Retina (tissue), 1 donor: ENCODE measurements at places on chromosomes 7 and 10.

DNA sequence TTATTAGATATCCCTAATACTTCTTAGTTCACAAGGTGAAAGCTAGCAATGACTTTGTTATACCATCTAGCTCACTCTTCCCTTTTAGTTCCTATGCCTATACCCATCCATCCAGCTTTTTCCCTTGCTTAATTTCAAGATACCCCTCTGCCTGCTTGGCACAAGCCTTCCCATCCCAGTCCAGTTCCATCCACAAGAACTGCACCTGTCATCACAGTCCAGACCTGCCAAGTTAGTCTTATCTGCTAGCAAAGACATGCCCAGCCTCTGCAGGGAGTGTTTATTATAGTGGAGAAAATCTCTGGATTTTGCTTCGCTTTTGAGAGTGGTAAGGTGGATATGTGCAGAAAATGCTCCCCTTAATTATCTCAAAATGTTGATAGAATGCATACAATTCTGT, 158.2 kb downstream of the ST7 start:
- no peak for DNase-seq

DNA sequence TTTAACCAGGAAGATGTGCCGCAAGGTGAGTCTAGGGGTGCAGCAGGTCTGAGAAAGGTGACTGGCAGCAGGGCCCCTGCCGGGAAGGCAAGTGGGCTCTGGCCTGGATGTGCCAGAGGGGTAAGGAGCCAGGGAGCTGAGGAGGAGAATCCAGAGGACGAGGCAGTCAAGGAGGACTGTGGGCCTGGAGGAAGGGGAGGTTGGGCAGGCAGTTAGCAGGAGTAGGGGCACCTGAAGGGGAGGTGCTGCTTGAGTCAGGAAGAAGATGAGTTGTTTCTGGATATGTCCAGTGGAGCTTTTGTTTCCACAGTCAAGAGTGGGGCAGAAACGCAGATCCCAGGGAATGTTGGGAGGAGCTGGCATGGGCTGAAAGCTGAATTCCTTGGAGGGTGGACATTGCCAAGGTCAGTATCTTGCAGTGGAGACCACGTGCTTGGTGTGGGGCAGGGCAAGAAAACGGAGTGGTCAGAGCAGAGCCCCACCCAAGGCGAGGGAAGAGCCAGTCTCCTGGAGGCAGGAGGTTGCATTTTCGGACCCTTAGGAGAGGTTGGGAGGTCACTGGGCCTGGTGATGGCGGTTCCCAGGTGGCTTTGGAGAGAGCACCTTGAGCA, 34.0 kb downstream of the MINDY4 start:
- DNase-seq: no peak

DNA sequence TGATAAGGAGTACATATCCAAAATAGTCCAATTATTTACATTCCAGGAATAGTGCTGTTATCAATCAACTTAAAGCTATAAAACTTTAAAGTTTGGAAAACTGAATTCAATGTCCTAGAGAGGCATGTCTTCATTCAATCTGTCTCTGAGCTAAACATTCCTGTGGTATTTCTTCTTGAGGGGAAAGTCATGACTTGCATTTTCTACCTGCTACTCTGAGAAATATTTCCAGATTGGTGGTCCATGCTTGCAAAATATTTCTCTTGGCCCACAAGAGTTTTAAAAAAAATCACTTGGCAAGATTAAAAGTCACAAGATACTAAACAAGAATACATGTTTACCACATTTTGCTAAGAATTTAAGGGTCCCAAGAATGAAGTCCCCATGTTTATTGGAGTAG, 63.6 kb upstream of the HGF start:
- no peak for DNase-seq

DNA sequence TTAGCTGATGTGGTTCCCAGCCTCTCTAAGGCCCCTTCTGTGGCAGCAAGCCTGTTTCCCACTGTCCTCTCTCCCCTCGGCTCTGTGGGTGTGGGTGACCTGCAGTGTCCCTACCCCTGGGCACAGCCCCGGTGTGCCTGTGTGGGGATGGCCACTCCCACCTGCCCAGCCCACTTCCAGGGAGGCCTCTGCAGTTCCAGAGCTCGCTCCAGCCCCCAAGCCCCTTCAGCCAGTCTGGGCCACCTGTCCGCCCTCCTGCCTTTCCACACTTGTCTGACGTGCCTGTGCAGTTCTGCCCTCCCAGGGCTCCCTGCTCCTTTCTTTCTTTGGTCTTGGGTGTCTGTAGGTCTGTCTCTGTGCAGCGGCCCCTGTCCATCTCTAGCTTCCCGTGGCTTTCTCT, 127.0 kb upstream of the PPIF start:
- DNase-seq: no peak

DNA sequence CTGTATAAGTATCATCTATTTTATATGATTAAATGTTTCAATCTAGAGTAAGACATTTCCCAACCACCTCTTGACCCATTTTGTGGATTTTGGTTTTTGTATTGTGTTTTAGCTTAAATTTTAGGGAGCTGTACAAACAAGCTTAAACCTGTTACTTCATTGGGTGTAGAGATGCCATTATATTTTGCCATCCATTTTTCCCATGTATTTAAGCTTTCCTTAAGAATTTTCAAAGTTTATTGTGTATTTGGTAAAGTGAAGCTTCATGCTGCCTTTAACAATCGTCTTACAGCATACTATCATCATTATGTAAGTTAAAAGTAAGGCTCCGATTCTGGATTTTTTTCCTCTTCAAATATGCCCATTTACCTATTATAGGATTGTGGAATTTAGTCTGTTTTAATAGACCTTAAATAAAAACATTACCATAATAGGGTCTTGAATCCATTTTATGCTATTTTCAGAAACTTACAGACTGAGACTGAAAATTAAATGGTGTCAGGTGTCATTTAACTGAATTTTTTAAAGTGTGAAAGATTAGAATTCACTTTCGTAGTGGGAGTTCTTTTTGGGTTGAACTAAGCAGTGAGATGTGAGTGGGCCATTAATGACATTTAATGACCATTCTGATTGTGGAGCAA, 2.2 kb downstream of the KMT2E start:
- no peak for DNase-seq

DNA sequence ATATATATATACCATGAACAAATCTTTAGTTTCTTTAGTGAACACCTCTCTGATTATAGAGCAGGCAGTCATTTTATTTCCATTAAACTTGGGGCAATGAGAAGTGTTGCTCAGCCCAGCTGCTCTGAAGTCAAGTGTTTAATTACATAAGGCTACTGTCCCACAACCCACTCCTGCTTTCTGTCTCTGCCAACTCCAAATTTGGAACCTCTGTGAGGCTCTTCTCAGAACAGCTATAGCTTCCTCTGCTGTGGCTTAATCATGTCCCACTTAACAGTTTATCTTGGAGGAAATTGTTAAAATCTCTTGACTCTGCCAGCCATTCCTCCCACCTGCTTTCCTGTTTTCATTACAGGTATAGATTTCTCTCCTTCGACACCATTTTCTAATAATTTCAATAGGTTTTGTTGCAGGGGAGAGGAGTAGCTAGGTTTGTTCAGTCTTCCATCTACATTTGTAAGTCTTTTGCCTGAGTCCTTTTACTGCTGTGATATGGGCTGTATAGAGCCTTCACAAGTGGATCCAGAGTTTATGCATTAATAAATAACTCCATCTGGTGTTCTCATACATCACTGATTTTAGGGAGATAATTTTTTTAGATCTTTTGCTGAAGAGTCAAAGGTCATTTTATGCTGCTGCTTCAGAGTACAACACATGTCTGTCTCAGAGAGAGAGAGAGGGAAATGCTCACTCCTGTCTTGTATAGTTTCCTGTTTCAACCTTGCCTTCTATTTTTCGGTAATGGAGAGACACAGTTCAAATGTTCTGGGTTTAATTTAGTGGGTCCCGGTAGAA, 170.4 kb downstream of the WNT2 start:
- no peak for DNase-seq

DNA sequence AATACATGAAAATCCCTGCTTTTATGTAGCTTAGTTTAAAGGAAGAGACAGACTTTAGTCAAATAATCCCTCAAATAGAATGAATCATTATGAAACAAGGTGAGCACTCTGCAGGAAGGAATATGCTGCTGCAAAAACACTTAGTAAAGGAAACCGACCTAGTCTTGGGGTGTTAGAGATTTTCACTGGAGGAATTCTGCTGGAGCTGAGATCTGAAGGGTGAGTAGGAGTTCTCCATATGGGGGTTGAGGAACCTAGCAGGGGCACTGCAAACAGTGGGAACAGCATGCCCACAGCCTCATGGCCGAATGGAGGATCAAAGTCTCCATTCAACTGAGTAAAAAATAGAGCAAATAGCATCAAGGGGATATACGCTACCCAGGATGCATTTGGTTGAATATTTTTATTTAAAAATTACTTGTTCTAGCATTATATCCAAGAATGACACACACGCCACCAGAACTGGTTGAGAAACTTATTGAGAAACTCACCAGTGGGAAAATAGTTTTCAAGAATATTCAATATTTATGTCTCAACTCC, 3.5 kb downstream of the ITIH2 start:
- DNase-seq: no peak

GRCh38 chr10:32938554-32939061, 19.4 kb downstream of the ITGB1 start:
- DNase-seq: peak; percentile 39

DNA sequence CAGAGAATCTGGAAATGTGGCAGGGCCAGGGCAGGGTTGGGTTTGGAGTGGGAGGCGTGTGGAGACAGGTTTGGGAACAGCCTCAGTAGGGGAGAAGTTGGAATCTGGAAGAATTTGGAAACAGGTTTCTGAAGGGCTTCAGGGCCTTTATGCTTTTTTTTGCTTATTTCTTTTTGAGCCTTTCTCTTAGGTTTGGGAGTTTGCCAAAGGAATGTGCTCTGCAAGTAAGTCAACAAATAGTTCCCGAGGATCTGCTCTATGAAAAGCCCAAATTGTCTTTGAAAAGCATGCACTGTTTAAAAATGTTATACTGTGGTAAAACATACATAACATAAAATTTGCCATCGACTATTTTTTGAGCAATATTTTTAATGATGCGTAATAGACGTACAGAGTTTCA, 86.7 kb upstream of the ADRB1 start:
- no peak for DNase-seq

- no peak for DNase-seq
Observed at GRCh38 chr7:681551-682307, 44.8 kb upstream of the DNAAF5 start.

DNA sequence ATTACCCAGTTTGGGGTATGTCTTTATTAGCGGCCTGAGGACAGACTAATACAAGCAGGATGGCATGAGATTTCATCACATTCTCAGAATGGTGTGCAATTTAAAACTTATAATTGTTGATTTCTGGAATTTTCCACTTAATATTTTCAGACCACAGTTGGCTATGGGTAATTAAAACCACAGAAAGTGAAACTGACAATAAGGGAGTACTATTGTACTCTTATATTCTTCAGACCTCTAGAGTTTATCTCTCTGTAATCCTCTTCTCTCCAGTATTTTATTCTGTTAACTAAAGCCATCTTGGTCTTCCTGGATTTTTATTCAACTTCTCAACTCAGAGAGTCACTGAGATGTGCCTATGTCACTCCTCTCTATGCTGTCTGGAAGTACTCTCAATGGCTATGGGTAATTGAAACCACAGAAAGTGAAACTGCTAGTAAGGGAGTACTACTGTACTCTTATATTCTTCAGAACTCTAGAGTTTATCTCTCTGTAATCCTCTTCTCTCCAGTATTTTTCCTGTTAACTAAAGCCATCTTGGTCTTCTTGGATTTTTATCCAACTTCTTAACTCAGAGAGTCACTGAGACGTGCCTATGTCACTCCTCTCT, 118.3 kb downstream of the PPP1R17 start:
- DNase-seq: no peak
